ENCODE measurements at places on chromosomes 6 and 20.

- no peak for DNase-seq
Measured at GRCh38 chr6:7673063-7673536, 52.8 kb upstream of the BMP6 start.

DNA sequence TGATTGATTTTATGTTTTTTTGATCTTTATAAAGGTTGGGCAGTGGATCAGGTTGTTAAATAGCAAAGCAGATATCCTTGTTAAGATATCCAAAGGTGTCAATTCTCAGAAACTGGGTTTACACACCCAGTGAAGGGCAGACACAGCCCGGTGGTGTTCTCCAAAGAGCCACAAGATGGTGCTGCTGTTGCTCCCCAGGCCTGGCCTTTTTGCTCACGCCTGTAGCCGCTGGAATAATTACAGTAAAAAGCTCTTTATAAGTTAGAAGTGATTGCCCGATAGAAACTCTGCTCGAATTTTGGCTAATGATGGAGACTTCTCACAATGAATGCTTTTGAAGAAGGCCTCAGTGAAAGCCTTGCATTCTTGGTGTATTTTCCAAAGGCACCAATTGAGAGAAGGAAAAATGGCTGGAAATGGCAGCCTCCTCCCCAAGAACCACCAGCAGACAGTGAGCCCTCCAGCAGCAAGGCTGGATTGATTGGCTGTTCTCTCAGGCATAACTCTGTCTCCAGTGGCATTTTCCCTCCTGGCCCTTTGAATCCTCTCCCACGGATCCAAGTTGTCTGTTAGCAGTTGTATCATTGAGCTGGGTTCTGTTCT, 120.5 kb upstream of the CHD6 start:
- DNase-seq, result no peak

DNA sequence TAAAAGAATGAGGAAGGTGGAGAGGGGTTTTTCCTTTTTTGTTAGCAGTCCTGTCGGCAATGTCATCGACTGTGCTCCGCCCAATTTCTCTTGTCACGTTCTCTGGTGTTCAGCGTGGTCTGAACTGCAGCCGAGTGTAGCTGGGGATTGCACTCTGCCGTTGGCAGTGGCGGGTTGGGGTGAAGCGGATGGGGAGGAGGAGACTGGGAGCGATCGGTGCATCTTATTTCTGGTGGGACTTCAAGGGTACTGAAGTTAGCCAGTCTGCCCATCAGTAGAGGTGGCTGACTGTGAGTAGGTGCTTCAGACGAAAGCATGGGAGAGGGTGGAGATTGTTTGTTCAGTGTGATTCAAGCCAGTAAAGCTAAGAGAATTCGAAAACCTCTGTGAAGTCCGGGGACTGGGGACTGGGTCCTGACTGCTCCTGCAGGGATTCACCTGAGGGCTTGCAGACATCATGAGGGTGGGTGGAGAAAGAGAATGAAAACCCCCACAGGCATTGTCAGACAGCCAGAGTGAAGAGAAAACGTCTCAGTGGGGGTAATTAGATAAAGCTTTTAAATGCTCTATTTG, 5.1 kb downstream of the RREB1 start:
- no peak for DNase-seq

- no peak for DNase-seq
Measured at GRCh38 chr20:25259358-25259757, 11.5 kb downstream of the PYGB start.

DNA sequence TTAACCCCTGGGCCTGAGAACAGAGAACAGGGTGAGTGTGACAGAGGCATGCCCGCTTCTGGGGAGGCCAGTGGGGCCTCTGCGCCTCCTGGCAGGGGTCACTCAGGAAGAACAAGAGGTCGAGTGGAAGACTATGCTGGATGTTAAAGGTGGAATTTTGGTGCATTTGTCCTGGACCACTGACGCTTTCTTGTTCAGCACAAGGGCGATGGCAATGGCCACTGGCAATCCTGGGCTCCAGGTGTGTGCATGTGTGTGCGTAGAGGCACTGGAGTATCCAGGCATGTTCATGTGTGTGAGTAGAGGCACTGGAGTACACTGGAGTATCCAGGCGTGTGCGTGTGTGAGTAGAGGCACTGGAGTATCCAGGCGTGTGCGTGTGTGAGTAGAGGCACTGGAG, 23.5 kb upstream of the NPBWR2 start:
- no peak for DNase-seq

Measured in AG04450 (cell line).